ENCODE measurements at places on chromosomes 1 and 21.

GRCh38 chr1:104132382-104132973 lies 382.8 kb downstream of the AMY1C start:
- no peak for DNase-seq

GRCh38 chr1:234324821-234325220 lies 48.4 kb upstream of the COA6 start:
- no peak for DNase-seq

- no peak for DNase-seq
Observed at GRCh38 chr1:239918634-239919033, 173.0 kb upstream of the FMN2 start.

DNA sequence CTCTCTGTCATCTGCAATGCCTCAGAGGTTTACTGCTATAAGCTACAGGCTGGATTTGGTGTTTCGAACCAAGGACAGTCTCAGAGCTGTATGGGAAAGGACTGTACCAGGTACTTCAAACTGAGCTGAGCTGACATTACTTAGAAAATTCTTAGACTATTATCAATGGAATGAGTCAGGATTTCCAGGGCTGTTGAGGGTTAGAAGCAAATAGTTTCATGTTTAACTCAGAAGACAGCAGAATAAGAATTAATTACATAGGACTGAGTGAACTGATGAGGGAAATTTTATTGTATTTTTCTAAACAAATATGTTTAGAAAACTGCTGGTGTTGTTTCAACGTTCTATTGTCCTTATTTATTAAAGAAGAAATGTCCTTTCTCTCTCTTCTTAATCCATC lies 74.3 kb upstream of the CAPZB start:
- peak; percentile 29 for DNase-seq

DNA sequence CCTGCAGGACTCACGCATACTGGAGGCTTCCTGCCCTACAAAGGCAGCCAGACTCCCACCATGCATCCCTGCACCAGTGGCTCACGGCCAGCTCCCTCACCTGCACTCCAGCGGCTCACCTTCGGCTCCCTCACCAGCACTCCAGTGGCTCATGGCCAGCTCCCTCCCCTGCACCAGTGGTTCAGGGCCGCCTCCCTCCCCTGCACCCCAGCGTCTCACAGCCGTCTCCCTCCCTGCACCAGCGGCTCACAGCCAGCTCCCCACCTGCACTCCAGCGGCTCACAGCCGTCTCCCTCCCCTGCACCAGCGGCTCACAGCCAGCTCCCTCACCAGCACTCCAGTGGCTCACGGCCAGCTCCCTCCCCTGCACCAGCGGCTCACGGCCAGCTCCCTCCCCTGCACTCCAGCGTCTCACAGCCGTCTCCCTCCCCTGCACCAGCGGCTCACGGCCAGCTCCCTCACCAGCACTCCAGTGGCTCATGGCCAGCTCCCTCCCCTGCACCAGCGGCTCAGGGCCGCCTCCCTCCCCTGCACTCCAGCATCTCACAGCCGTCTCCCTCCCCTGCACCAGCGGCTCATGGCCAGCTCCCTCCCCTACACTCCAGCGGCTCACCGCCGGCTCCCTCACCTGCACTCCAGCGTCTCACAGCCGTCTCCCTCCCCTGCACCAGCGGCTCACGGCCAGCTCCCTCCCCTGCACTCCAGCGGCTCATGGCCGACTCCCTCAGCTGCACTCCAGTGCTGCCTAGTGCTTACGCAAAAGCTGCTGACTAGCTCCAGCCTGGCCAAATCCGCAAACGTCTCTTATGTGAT lies 324.5 kb downstream of the NPHP4 start:
- DNase-seq = no peak

DNA sequence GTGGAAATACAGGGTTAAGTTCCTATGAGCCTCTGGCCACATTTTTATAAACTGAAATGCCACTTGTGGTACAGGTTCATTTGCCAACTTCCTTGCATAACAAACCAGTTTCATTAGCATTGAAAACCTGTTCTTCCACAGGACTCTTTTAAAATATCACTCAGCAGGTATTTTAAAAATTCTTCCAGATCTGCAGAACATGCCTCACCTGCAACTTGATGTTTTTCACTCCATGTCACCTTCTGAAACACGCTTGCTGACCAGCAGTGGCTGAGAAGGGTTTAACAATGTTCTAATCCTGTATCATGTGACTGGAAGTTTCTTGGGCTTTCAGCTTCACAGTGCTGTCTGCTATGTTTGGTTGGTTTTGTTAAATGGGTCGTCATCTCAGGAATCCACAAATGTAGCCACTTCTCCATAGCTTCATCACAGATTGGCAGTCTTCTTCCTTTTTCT lies 17.6 kb upstream of the CBR3 start:
- DNase-seq = no peak

- DNase-seq = no peak
Observed at GRCh38 chr1:29457496-29458368, 221.4 kb downstream of the PTPRU start.

GRCh38 chr21:46613391-46613790 lies 8.5 kb upstream of the S100B start:
- DNase-seq = no peak
